ENCODE measurements at places on chromosomes 13 and 19.

GRCh38 chr19:1356508-1356865 is 27.2 kb upstream of the NDUFS7 start:
- H3K4me1 ChIP-seq: peaks cover 50% of the 10 kb centered on the region
- peaks cover 9% of the 10 kb centered on the region for H3K36me3 ChIP-seq
- H3K27ac ChIP-seq: no peak overlapping the region
- no peak for DNase-seq

DNA sequence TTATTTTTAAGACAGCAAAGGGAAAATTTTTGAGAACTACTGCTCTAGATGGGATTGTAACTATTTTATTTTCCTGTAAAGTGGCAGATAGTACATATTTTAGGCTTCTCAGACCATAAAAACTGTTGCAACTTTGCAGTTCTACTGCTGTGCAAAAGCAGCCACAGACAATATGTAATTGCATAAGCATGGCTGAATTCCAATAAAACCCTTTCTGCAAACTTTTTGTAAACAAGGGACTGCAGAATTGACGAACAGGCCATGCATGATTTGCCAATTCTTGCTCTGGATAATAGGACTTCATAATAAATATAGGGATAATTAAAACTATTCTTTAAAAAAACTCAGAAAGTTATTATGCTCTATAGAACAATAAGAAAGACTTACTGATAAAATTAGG is 149.1 kb downstream of the SLITRK5 start:
- H3K27ac ChIP-seq: no peak overlapping the region
- no peaks in the 10 kb centered on the region for H3K36me3 ChIP-seq
- no peaks in the 10 kb centered on the region for H3K4me1 ChIP-seq
- DNase-seq: no peak
- H3K4me3 ChIP-seq: no peak overlapping the region

- H3K27ac ChIP-seq: no peak overlapping the region
- no peaks in the 10 kb centered on the region for H3K36me3 ChIP-seq
- H3K4me3 ChIP-seq: no peak overlapping the region
- H3K4me1 ChIP-seq: peaks cover 25% of the 10 kb centered on the region
Observed at GRCh38 chr19:3669947-3670795, 30.1 kb downstream of the PIP5K1C start.

DNA sequence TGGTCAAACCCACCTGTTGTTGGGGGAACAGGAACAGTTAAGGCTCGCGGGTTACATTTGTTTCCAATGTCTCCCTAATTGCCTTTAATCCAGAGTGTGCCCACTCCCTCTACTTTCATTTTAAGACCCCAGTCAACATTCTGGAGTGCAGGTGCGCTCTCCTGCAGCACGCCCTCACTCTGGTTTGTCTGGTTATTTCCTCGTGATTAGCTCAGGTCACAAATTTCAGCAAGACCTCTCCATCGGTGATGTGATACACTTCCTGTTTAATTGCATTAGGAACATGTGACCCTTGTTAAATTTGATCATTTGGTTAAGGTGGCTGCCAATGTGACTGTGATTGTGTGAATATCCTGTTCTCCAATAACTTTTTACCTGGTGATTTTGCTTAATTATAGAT is 53.0 kb downstream of the TEX29 start:
- no peak for DNase-seq
- H3K36me3 ChIP-seq: no peaks in the 10 kb centered on the region
- no peak overlapping the region for H3K27ac ChIP-seq
- H3K4me3 ChIP-seq: no peak overlapping the region
- H3K27me3 ChIP-seq: no peaks in the 10 kb centered on the region
- H3K4me1 ChIP-seq: peaks cover 9% of the 10 kb centered on the region

GRCh38 chr19:50258918-50259372 is 55.5 kb downstream of the MYH14 start:
- H3K36me3 ChIP-seq: peaks cover 5% of the 10 kb centered on the region
- H3K4me1 ChIP-seq: no peaks in the 10 kb centered on the region
- H3K27me3 ChIP-seq: no peaks in the 10 kb centered on the region
- no peak overlapping the region for H3K4me3 ChIP-seq
- peak; percentile 61 for DNase-seq

GRCh38 chr19:42276821-42277220 is 7.8 kb downstream of the CIC start:
- no peak overlapping the region for H3K4me3 ChIP-seq
- H3K36me3 ChIP-seq: no peaks in the 10 kb centered on the region
- H3K27ac ChIP-seq: no peak overlapping the region
- peaks cover 21% of the 10 kb centered on the region for H3K4me1 ChIP-seq

DNA sequence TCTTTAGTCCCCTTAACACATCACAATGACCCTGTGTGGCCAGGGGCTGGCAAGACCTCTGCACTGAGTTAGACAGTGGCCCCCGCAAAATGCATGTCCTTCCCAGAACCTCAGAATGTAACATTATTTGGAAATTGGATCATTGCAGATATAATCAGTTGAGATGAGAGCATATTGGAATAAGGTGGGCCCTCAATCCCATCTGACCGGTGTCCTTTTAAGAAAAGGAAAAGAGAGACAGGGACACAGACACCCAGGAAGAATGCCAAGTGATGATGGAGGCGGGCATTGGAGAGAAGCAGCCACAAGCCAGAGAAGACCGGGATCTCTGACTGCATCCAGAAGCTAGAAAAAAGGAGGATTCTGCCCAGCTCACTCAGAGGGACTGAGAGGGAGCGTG is 1.8 kb downstream of the FAM187B start:
- peaks cover 6% of the 10 kb centered on the region for H3K27me3 ChIP-seq
- no peaks in the 10 kb centered on the region for H3K36me3 ChIP-seq
- no peak overlapping the region for H3K27ac ChIP-seq
- peaks cover 3% of the 10 kb centered on the region for H3K4me1 ChIP-seq
- no peak for DNase-seq
- no peak overlapping the region for H3K4me3 ChIP-seq

- no peak for DNase-seq
- peak overlapping the region; percentile 39 for H3K27ac ChIP-seq
- H3K36me3 ChIP-seq: no peaks in the 10 kb centered on the region
Observed at GRCh38 chr13:97322740-97323342, 100.7 kb downstream of the MBNL2 start.

DNA sequence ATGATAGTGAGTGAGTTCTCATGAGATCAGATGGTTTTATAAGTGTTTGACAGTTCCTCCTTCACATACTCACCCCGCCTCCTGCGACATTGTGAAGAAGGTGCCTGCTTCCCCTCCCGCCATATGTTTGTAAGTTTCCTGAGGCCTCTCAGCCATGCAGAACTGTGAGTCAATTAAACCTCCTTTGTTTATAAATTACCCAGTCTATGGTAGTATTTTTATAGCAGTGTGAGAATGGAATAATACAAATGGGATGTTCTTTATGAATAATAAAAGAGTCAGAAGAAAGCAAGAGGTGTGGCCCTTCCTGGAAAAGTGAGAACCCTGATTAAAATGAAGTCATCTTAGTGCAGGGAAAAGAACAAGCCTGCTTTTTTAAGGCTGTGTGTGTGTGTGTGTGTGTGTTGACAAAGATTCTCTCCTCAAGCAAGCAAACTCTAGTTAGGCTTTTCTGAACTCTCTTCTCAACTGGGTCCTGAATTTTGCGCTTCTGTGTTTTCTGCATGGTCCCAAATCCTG is 18.8 kb upstream of the ARGLU1 start:
- H3K27me3 ChIP-seq: no peaks in the 10 kb centered on the region
- no peaks in the 10 kb centered on the region for H3K4me1 ChIP-seq
- no peak overlapping the region for H3K4me3 ChIP-seq
- peaks cover 20% of the 10 kb centered on the region for H3K36me3 ChIP-seq
- DNase-seq: no peak

DNA sequence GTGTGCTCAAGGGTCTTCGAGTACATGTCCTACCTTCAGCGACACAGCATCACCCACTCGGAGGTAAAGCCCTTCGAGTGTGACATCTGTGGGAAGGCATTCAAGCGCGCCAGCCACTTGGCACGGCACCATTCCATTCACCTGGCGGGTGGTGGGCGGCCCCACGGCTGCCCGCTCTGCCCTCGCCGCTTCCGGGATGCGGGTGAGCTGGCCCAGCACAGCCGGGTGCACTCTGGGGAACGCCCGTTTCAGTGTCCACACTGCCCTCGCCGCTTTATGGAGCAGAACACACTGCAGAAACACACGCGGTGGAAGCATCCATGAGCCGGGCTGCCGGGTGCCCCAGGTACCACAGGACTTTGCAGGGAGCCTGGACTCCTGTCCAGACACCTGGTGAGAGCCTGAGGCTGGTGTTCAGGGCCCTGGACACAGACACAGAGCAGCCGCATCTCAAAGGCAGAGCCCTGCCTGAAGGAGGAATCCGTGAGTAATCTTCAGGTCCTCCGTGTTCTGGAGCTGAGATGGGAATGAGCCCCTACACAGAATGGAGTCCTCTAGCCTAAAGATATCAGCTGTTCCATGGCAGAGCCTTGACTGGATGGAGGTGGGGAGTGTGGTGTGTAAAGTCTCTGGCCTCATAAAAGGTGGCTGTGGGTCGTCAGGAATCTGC is 1.5 kb downstream of the ZNF581 start:
- H3K4me1 ChIP-seq: peaks cover 51% of the 10 kb centered on the region
- H3K27ac ChIP-seq: no peak overlapping the region
- H3K4me3 ChIP-seq: peak overlapping the region; percentile 98
- H3K36me3 ChIP-seq: peaks cover 14% of the 10 kb centered on the region

DNA sequence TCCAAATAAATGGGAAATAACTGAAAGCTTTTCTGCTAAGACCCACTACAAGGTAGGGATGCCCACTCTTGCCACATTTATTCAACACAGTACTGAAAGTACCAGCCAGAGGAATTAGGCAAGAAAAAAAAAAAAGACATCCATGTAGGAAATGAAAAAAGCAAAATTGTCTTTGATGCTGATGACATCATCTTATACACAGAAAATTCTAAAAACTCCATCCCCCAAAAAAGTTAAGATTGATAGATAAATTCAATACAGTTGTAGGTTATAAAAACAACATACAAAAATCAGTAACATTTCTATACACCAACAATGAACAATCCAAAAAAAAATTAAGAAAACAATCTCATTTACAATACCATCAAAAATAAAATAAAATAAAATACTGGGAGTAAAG is 330.4 kb downstream of the RBM26 start:
- H3K27ac ChIP-seq: no peak overlapping the region
- H3K36me3 ChIP-seq: peaks cover 2% of the 10 kb centered on the region
- no peaks in the 10 kb centered on the region for H3K4me1 ChIP-seq
- no peaks in the 10 kb centered on the region for H3K27me3 ChIP-seq
- DNase-seq: no peak

DNA sequence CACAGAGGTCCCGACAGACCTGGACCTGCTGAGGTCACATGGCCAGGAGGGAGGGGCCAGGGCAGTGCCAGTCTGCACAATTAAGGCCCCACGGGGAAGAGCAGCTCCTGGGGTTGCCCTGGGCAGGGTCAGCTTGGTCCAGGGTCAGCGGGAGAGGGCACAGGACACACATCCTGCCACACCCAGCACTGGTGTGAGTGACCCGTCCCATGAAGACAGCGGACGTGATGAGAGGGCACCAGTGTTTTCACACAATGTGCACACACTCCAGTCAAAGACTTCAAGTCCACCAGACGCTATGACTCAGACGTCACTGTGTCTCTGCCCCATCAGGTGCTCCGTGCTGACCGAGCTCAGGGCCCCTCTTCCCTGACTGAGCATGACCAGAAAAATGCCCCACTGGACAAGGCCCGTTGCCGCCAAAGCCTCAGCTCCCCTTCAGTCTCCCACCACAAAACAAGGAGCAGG is 4.2 kb downstream of the TMEM259 start:
- no peaks in the 10 kb centered on the region for H3K36me3 ChIP-seq

DNA sequence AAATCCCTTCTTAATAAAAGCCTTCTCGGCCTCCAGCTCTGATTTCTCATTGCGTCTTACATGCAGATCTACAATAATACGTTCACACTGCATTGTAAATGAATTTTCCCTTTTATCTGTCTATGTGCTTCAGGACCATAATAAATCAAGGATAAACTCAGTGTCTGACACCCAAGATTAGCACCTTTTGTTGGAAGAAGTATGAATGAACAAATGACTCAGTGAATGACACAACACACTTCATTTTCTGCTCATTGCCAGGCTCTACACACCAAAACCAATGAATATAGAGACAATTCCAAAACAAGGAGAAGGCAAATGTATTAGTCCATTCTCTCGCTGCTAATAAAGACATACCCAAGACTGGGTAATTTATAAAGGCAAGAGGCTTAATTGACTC is 1224.4 kb downstream of the EFNB2 start:
- H3K27ac ChIP-seq: no peak overlapping the region
- no peaks in the 10 kb centered on the region for H3K4me1 ChIP-seq
- H3K4me3 ChIP-seq: no peak overlapping the region
- DNase-seq: no peak

GRCh38 chr19:52296400-52296772 is 583 bp upstream of the ZNF480 start:
- H3K36me3 ChIP-seq: peaks cover 56% of the 10 kb centered on the region
- H3K27me3 ChIP-seq: peaks cover 4% of the 10 kb centered on the region
- H3K4me1 ChIP-seq: peaks cover 23% of the 10 kb centered on the region
- DNase-seq: no peak
- H3K4me3 ChIP-seq: peak overlapping the region; percentile 87

GRCh38 chr19:33477781-33478180 is 43.8 kb downstream of the PEPD start:
- no peak overlapping the region for H3K27ac ChIP-seq
- no peak overlapping the region for H3K4me3 ChIP-seq
- peaks cover 4% of the 10 kb centered on the region for H3K4me1 ChIP-seq
- peaks cover 36% of the 10 kb centered on the region for H3K36me3 ChIP-seq
- no peak for DNase-seq
- H3K27me3 ChIP-seq: no peaks in the 10 kb centered on the region

DNA sequence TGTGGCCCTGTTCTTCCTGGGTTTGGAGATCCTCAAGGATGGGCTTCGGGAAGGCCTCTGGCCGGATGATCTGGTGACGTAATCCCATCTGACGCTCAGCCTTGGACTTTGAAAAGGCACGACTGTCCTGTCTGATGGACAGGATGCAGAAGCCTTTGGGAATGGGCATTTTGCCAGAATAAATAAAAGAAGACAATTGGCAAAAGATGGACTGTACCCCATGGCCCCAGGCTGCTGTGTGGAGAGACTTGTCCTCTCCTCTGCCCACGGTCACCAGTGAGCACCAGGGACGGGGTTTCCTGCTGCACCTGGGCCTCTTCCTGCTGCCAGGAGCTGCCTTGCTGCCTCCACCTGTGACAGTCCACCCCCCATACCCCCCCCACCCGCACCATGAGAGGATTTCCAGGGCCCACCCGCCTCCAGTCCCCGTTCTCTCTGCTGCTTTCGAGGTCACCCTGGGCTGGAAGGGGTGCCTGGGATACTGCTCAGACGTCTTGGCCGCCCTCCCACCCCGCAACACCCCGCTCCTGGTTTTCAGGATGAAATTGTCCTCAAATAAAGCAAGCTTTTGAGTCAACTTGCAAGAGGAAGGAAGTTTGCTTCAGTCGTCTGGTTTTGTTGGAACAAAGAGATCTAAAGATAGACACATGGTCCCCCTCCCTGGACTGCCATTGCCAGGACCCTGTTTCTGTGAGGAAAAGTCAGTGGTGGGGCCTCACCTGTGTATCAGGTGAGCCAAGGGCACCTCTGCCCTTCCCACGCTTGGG is 40.9 kb downstream of the MCF2L start:
- DNase-seq: no peak
- H3K4me1 ChIP-seq: peaks cover 31% of the 10 kb centered on the region
- peak overlapping the region; percentile 92 for H3K27ac ChIP-seq
- H3K27me3 ChIP-seq: no peaks in the 10 kb centered on the region
- peak overlapping the region; percentile 41 for H3K4me3 ChIP-seq
- peaks cover 33% of the 10 kb centered on the region for H3K36me3 ChIP-seq

- H3K4me1 ChIP-seq: peaks cover 8% of the 10 kb centered on the region
- DNase-seq: no peak
- no peaks in the 10 kb centered on the region for H3K27me3 ChIP-seq
Observed at GRCh38 chr19:5086230-5086629, 117.3 kb downstream of the KDM4B start.

GRCh38 chr19:1680976-1681375 is 28.6 kb upstream of the TCF3 start:
- no peaks in the 10 kb centered on the region for H3K4me1 ChIP-seq
- H3K4me3 ChIP-seq: no peak overlapping the region
- H3K36me3 ChIP-seq: no peaks in the 10 kb centered on the region
- no peak for DNase-seq

Data from neural crest cell (in vitro differentiated cells).